NCI-H510A (cell line): ENCODE measurements at places on chromosomes 5 and 9.

DNA sequence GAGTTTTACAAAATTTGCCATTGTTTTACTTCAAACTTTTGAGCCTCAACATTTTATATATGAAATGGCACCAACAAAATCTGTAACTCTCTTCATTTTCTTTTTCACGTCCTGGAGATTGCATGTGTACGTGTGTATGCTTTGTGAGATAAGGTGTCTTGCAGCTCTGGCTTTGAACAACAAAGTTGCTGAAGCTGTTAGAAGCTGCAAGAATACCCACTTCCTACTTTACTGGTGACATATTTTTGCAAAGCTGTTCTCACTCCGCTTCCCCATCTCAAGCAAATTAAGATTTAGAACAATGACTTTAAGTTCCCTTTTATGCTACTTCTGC is 41.8 kb downstream of the FYB1 start:
- DNase-seq = no peak

DNA sequence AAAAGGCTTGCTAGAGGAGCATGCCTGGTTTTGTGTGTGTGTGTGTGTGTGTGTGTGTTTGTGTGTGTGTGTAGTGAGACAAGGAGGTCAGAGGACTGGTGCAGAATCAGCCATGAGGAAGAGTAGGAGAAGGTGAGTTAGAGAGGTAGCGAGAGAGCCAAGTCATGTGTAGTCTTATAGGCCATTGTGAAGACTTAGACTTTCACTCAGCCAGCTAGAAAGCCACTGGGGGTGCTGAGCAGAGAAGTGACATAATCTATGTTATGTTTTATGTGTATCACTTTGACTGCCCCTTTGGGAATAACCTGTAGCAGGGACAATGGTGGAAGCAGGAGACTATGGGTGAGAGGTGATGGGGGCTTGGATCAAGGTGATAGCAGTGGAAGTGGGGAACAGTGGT is 180.5 kb upstream of the CLINT1 start:
- no peak for DNase-seq

DNA sequence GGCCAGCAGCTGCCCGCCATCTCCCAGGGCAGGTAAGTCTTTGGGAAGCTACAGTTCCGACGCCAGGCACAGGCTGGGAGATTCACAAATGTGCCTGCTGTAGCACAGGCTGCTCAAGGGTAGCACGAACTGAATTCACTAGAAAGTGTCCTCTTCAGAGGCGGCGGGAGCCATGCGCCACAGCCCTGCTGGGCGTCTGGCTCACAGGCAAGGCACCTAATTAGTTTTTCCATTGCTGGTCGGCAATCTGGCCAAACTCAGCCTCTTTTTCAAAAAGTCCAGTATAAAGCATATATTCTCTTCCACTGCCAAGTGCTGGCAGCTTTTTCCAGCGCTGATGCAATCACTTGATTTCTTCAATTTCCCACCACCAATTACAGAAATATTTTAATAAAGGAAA is 128.9 kb upstream of the RAPGEF1 start:
- DNase-seq = no peak

DNA sequence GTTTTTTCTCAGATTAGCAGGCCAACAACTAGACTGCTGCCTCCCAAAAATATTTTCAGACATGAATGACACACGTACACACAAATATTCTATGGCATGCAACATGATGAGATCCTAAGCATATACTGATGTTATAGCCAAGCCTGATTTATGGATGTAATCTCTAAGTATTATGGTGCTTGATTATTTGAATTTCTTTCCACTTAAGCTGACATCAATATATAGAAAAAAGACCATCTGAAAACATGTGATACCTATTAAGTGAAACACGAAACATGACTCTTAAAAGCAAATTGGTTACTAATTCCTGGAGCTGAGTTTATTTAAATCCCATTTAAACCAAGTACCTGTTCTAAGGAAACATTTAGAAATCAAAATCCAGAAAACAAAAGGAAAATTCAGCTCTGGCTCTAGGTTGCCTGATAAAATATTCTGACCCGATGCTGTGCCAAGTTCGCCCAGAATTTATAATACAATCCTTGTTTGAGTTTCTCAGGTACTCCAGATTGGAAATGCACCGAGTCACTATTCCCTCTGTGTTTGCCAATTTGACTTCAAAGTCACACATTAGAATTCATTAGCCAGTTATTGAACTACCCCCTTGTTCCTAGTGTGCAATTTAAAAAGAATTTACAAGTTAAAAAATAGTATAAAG is 548.6 kb downstream of the CSNK1G3 start:
- no peak for DNase-seq
